Spleen (tissue), 13 donors: ENCODE measurements at places on chromosomes 1 and 21.
A peak's percentile ranks its signal among the peaks of the same experiment; 100 is the strongest.

DNA sequence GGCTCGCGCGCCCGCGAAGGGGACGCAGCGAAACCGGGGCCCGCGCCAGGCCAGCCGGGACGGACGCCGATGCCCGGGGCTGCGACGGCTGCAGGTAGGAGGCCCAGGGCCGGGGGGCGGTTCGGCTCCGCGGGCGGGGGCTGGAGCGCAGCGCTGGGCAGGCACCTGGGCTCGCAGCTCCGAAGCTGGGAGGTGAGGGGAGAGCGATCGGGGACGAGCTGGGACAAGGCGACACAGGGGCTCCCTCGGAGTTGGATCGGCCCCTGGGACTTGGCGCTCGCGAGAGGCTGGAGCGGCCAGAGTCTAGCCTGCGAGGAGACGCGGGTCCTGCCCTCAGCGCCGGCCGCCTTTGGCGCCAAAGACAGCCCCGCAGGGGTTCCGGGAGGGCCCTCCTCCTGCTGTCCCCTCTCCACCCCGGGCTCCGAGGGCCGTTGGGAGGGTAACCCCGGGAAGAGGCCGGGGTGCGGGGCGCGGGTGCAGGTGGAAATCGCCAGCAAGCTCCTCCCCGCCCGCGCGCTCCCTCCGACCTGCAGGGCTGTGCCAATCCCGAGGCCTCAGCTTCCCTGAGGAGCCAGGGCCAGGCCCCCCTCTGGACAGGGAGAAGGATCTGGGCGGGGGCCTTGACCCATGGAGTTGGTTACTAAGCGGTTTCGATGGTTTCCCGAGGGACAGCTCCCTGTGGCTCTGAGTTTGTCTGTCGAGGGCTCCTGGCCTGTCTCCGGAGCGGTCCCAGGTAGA, 401 bp downstream of the TP73 start:
- DNase-seq = peak; percentile 78

DNA sequence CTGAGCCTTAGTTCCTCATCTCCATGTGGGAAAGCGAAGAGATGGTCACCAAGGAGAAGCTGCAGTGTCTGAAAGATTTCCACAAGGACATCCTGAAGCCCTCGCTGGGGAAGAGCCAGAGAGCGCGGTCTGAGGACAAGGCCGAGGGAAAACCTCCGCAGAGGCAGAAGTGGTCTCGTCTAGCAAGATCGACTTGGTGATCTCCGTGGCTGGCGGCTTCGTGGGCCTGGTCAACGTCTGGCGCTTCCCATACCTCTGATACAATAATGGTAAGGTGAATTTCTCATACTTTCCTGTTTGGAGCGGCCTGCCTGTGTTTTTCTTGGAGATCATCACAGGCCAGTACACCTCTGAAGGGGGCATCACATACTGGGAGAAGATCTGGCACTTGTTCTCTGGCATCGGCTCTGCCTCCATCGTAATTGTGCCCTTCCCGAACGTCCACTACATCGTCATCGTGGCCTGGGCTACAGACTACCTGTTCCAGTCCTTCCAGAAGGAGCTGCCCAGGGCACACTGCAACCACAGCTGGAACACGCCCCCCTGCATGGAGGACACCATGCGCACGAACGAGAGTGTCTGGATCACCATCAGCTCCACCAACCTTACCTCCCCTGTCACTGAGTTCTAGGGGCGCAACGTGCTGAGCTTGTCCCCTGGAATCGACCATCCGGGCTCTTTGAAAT, 841.1 kb upstream of the TMPRSS15 start:
- DNase-seq = peak; percentile 61

DNA sequence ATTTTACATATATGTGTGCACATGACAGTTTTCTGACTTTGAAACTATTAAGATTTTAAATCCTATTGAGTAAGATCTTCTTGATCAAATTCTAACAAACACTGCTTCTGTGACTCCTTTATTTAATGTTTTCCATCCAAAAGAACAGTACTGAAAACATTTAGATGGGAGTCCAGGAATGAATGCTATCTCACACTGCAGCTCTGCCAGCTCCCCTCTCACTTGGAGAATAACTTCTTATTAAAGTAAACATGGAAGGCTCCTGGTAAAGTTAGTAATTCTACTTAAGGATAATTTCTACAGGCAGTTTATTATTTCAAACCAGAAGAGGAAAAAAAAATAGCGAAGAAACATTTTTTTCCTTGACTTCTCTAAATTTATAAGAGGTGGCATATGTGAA, 349.1 kb downstream of the DPYD start:
- DNase-seq = no peak

- DNase-seq = no peak
Observed at GRCh38 chr1:161914595-161914994, 109.1 kb downstream of the OLFML2B start.

DNA sequence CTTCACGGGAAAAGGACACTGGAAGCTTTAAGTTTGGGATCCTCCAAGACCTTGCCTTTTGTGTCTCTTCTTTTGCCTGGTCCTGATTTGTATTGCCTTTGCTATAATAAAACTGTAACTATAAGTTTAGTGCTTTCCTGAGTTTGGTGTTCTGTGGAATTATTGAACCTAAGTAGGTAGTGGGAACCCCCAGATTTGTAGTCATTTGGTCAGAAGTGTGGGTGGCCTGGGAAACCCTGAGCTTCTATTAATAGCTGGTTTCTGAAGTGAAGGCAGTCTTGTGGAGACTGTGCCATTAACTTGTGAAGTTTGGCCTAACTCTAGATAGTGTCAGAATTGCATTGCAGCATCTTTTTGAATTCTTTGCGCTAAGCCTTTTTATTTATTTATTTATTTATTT, 6.8 kb upstream of the MYCL start:
- no peak for DNase-seq

GRCh38 chr1:222656391-222657155, 38.7 kb downstream of the MIA3 start:
- DNase-seq = no peak

DNA sequence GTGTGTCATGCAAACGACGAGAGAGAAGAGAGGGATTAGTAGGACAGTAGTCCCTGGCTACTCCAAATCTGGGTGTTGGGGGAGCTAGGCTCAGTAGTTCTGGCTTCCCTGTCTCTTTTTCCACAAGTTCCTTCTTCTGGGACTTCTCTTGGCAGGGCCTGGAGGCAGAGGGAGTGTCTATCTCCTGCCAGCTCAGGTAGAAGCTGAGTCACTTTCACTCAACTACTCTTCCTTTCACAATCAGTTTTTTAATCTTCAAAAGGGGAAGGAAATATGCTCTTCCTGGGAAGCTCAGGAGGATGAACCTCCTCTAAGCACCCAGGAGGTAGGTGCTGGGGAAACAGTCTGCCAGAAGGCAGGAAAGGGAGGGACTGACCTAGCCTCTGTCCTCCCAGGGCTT, 35.2 kb upstream of the MAGOH start:
- DNase-seq = no peak

- DNase-seq = no peak
Observed at GRCh38 chr21:38266732-38267131, 9.9 kb downstream of the KCNJ15 start.

DNA sequence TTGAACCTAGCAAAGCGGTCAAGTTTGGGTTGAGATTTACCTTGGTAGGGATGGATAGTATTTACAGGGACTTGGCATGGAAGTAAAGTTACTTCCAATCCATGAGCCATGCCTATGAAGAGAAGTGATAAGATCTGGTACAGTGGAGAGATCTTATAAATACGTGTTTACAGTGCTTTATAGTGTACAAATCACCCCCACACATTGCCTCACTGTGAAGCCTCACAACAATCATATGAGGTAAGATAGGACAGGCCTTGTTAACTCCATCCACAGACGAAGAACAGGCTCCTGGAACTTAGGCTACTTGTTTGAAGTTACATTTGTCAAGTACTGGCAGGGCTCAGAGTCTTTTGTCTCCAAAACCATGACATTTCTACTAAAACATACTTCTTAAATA, 159.8 kb downstream of the PLPPR4 start:
- no peak for DNase-seq

DNA sequence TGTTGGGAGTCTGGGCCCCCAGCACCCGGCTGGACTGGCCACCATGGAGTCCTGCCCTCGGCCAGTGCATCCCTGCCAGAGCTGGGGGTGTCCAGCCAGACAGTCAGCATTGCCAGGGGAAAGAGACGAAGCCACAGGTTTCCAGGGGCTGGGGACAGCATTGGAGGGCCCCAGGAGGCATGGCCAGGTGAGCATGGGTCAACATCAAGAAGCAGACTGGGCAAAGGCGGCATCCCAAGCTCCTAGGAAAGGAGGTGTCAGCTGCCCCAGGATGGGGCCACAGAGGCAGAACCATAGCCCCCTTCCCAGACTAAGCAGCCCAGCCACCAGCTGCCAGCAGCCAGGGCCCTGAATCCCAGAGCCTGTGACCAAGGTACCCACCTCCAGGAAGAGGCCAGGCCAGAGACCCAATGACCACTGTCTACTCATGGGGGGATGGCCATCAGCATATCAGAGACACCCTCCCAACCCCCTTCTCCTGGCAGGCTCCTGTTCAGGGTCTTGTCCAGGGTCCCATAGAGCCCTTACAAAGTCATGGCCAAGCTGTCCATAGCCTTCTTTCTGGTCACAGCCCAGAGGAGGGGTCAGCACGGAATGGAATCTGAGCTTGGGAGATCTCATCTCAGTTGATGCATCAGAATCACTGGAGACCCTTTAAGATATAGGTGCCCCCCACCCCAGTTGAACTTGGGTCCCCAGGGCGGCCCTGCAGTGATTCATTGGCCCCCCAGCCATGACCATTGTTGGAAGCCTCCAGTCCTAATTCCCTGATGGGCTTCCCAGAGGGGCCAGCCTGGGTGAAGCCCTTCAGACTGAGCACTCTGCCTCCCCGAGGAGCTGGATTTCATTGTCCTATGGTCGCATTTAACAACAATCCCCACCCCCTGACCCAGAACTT, 32.5 kb downstream of the WNT3A start:
- DNase-seq = peak; percentile 38

DNA sequence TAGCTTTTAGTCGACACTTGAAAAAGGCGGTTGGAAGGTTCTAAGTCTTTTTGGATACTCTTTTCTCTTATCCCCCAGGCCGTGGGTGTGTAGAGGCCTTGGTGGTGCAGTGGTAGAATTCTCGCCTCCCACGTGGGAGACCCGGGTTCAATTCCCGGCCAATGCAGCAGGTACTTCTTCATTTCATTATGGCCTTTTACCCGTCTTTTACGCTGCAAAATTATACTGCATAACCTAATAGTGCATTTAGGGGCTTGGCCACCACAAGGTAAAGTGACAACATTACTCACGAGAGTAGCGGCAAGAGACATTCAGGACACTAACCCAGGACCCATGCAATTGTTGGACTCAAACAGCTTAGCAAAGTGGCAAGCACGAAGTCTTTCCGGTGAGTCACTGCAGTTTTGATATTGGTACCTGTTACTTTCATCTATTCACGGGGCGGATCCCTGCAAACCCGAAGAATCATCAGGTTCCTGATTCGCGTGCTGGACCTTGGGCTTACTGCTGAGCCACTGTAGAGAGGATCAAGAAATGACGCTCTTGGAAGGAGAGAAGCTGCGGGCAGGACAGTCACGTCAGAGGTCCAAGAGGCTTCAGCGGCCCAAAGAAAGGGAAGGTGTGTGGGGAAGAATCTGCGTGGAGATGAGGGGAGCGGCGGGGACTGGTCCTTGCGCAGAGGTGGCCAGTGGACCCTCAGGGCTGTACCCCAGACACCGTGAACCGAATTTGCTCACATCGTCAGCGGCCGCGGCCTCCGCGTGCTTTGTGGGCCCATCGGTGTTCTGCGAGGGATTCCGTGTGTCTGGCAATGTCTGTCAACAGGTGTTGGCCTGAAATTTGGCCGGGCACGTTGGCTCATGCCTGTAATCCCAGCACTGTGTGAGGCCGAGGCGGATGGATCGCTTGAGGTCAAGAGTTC, 12.9 kb upstream of the RNU1-4 start:
- peak; percentile 82 for DNase-seq

GRCh38 chr1:86822459-86822858, 91.5 kb downstream of the SELENOF start:
- no peak for DNase-seq
